ENCODE measurements at places on chromosomes 7 and 10.

DNA sequence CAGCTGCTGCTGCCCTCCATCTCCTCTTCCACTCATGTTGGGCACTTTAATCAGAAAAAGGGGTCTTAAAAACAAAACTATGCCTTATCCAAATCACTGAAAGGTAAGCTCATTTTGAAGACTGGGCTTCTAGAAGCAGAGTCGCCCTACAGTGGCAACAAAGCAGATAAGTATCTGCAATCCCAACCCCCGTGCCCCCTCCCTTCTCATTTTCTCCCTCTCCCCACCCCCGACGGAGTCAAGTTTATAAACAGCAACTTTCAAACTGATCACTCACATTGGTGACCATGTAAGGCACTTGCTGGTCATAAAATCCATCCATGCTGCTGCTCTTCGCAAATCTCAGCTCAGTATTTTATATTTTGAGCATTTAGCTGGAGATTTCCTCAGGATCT is 738 bp downstream of the ETV1 start:
- no peak for DNase-seq

- DNase-seq, result no peak
These were observed 1.4 kb downstream of the AMZ1 start for GRCh38 chr7:2689343-2689847.

- no peak for DNase-seq
These were observed 349.8 kb downstream of the SDK1 start for GRCh38 chr7:3650844-3651243.

- DNase-seq, result peak; percentile 54
These were observed 39.3 kb downstream of the FAS start for GRCh38 chr10:89029785-89030437.

DNA sequence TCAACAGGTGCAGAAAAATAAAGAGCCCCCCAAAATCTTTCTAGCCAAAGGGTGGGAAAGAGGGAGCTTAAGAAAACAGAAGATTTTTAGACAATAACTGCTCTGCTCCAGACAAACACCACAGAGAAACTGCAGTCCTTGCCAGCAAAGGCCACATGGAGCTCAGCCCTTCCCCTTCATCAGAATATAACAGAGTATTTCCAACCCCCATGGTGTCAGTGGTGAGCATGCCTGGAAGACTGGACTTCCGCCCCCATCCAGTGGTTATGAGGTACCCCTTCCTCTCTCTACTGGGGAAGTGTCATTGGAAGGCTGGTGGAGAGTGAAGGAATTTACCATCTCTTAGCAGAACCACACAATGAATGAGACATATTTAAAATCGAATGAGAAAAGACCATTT is 1007.3 kb upstream of the CELF2 start:
- DNase-seq, result no peak

DNA sequence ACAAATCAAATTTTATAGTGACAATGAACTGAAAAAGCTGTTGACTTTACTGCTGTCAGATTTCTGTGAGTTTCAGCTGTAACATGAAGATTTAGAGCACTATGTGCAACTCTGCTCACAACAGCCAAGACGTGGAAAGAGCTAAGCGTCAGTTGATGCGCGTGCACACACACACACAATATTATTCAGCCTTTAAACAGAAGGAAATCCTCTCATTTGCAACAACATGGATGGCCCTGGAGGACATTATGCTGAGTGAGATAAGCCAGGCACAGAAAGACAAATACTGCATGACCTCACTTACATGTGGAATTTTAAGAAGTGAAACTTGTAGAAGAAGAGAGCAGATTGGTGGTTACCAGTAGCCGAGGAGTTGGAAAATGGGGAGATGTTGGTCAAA is 82.8 kb upstream of the FRMD4A start:
- DNase-seq, result no peak

DNA sequence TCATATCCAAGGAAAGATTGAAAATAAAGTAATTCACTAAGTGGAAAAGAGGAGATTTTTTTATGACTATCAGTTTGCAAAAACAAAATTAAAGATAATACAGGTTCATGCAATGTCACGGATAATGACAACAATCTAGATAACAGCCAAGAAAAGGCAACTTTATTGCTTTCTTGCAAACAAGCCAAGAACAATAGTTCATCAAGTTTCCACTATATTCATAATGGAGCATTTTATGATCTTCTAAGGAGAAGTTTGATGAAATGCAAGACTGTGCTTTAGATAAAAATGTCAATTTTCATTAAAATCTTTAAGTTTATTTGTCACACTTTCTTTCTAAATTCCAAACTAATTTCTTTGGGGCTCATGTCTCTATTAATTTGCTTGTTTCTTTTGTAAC is 53.9 kb upstream of the NRP1 start:
- no peak for DNase-seq

DNA sequence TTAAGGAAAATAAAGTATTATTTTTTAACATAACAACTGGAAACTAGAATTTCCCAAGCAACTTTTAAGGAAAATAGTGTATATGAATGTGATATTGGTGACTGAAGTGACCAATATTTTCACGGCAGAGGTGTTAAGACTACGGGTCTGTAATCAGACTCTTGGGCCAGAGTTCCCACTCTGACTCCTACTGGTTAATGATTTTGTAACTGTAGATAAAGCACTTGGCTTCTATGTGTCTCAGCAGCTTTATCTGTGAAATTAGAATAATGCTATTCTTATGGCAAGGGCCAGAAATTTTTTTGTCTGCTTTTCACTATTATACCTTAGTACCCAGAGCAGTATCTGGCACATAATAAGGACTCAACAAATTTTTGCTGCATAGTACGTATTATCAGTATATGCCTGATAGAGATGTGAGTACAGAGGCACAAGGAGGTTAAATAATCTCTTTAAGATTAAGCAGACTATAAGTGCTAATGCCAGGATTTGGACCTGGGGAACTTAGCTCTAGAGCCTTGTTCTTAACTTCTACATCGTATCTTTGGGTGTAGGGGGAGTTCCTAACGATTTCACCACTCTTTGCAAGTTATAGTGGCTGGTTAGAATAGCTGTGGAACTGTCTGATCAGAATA is 186.1 kb upstream of the SLC26A5 start:
- DNase-seq, result no peak

Data from activated CD4-positive, CD25-positive, alpha-beta regulatory T cell (primary cell).